HCT116 (cell line): ENCODE measurements at places on chromosomes 13 and 19.
A peak's percentile ranks its signal among the peaks of the same experiment; 100 is the strongest.

DNA sequence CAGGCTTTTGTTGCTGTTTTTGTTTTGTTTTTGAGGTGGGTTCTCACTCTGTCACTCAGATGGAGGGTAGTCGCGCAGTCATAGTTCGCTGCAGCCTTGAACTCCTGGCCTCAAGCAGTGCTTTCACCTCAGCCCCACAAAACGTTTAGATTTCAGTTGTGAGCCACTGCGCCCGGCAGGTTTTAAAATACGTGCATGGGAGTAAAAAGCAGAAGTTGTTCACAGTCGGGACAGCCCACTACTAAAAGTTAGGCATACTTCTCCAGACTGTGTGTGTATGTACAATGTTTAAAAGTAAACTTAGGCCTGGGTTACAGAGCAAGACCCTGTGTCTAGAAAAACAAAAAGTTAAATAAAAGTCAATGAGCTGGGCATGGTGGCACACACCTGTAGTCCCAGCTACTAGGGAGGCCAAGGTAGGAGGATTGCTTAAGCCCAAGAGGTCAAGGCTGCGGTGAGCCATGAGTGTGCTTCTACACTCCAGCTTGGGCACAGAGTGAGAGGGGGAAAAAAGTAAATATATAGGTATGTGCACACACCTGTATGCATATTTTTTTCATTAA lies 6.1 kb downstream of the SAFB start:
- DNase-seq: no peak

- DNase-seq: no peak
Observed at GRCh38 chr13:90710164-90710759, 637.2 kb upstream of the MIR17HG start.

- no peak for DNase-seq
Observed at GRCh38 chr13:27117158-27117557, 54.5 kb downstream of the USP12 start.

DNA sequence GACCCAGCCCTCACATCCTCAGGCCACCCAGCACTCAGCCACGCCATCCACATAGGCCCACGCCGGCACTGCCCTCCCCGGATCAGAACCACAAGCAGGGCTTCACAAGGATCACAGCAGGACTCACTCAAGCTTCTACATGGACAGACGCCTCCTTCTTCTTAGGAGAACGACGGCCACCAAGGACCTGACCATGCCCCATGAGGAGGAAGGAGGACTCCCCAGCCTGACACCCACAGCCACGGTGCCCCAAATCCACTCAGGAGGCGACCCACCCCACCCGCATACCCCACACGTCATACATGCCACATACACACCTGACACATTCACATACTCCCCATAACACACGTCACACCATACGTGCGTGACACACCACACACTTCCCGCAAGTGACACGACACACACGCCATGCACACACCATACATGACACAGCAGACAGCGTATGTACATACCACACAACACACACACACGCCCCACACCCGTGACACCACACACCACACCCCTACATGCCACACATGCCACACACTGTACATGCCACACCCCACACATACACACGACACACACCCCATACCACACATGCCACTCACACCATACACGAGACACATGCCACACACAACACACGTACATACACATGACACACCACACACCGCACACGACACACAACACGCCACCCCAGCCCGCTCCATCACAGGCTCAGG lies 50.4 kb downstream of the MLLT1 start:
- DNase-seq: no peak

GRCh38 chr19:48627865-48628314 lies 8.6 kb downstream of the SPHK2 start:
- DNase-seq: no peak

- DNase-seq: no peak
Observed at GRCh38 chr13:94305033-94305432, 174.4 kb downstream of the DCT start.

DNA sequence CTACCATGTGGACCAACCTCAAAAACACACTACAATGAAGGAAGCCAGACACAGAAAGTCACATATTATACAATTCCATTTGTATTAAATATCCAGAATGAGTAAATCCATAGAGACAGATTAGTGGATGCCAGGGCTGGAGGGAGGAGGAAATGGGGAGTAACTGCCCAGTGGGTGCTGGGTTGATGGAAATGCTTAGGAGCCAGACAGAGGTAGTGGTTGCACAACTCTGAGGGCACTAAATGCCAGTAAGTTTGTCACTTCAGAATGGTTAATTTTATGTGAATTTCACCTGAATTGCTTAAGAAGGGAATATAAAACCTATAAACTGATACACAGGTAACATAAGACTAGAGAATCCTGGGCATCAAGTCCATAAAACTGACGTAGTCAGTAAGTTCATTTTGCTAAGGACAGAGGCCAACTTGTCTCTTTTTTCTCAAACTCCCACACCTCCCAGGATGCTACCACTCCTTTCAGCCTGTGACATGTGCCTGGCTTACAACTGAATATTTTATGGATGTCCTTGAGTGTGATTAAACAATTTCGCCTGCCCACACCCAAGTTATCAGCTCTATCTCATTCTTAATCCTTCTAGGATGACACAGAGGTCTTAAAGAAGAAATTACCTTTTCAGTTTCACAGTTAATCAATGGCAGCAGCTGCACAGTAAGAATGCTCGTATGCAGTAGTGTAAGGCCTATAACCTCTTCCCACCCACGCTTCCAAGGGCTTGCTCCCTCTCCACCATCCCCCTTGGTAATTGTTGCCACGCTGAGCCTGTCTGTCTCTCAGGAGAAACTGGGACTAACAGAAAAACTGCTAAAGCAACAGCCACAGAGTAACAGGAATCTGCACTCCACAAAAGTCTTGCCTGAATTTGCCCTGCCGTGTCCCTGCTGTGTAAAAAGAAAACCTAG lies 5.9 kb upstream of the MLNR start:
- DNase-seq: no peak

DNA sequence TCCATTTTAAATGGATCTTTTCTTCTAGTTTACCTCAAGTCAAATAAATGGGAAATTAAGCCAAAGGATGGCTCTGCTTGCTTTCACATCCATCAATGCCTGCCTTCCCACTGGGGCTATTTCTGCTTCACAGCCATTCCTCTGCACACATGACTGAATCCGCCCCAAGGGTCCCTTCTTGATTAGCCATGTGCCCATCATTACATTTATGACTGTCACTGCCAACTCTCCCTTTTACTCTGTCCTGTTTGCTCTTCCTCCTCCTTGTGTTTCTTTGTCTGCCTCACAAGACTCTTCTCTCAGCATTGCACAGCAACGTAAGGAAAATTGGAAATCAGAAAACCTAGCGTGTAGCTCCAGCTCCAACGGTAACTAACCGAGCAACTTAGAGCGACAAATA lies 410.2 kb downstream of the TBC1D4 start:
- no peak for DNase-seq

DNA sequence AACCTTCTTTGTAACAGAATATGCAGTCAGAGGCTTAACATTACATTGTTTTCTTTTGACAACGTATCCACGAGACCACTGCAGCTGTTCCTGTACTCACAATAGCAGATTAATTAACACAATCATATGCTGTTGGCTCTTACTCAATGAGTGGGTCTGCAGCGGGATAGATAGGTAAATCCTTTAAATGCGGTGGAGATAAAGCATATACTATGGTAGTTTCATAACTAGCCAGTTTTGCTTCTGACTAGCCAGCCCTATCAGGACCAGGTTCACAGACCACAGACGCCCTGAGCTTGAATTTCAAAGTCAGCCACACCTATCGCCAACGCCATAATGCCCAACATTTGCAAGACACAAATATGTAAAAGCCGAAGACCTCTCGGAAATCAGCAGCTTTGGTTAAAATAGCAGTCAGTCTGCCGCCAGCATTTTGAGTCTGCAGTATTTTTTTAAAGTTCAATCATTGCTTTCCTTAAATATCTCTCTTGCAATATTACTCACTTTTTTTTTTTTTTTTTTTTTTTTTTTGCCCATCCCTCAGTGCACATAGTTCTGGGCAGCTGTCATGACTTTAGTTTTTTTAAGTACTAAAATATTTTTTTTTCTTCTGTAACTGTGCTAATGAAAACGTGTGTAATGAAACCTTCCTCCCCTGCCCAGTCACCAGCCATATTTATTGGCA lies 120.5 kb downstream of the ZNF536 start:
- no peak for DNase-seq

DNA sequence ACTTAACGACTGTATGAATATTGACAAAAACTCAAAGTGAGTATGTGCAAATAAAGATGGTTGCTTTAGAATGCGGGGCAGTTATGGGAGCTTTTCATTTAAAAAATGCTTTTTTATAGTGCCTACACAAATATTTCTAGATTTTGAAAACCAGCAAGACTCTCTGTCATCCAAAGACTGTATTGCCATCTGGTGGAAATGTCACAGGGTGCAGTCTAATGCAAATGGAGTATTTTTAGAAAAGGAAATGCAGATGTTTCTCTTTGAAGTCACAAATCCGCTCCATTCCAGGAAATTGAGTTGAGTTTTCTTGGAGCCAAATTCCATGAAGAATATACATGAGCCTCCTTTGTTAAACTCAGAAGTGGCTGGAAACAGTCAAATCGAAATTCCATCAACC lies 2.3 kb upstream of the C1QTNF9B start:
- no peak for DNase-seq

GRCh38 chr13:112995395-112996191 lies 26.6 kb downstream of the MCF2L start:
- no peak for DNase-seq

GRCh38 chr13:105139380-105140285 lies 1395.8 kb downstream of the EFNB2 start:
- peak; percentile 44 for DNase-seq

DNA sequence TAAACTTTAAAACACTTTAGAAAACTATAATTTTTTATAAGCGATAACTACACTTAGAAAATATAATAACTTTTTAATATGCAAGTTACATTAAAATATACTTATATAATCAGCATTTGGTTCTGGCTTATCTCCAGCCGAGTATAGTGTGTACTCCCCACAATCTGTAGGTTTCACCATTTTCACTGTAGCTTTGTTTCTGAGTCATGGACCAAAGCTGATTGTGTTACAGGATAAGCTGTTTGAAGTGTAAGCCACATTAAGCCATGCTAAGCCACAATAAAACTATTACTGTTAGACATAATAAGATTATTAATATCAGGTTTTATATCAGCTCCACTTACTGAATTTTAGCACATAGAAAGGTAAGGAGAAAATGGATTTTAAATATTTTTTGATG lies 43.8 kb downstream of the CCDC122 start:
- no peak for DNase-seq

DNA sequence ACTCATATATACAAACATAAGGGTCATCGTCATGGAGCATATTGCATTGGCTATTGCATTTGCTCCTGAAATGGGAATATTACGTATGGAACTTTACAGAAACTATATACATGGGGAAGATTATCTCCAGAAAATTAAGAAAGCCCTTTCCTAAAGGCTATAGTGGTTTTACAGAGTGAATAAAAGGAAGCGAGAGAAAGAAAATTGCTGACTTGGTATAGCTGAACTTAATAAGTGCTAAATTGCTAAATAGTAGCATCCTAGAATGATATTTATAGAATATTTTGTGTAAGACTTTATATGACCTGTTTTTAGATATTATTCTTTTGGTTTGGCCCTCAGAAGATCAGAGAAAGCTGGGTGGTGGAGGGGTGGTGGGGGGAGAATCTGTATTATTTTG lies 114.6 kb downstream of the FLT1 start:
- no peak for DNase-seq

GRCh38 chr13:113066746-113067145 lies 38.8 kb upstream of the F7 start:
- DNase-seq: no peak

GRCh38 chr13:23600534-23600933 lies 30.3 kb downstream of the TNFRSF19 start:
- DNase-seq: no peak

DNA sequence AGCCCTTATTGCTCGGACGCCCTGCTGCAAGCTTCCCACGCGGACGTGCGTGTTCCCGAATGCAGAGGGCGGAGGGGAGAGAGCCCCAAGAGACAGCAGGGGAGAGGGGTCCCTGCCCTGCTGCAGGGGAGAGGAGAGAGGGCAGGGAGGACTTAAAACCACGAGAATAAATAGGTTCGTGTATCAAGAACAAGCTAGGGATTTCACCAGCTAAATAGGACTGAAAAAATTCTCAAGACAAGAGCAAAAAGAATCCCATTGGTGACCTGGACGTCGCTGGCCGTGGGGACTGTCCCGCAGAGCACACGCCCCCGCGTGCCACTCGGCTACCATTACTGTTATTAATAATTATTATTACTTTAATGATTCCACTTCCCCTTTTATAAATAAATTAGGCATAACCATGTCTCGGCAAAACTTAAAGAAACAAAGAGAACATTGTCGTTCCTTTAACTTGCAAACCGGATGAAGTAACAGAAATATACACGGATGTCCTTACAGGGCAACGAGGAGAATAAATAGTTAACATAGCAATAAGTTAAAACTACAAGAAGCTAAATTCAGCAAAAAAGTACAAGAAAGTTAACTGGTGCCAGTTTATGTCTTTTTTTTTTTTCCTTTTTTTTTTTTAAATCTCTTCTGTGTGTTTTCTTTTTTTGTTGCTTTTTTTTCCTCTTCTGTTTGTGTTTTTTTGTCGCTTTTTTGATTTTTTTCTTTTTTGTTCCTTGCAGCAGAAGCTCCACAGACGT lies 16.6 kb downstream of the PRKCSH start:
- DNase-seq: no peak

GRCh38 chr13:47044842-47045241 lies 148.0 kb upstream of the HTR2A start:
- DNase-seq: no peak

DNA sequence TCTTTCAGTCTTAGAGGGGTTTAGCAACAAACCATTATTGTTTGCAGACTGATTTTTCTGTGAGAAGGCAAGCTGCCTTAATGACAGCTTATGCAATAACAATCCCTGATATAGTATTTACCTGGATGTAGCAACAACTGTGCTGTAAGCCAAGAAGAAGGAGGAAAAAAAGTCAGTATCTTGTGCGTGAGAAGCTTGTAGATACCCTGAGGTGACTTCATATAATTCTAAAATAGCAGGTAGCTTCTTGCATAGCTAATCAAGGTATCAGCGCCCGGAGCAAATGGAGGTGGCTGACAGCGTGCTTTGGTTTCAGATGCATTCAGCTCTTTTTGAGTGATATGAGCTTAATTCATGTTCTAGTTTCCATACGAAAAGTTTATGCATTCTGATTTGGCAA lies 309.8 kb downstream of the KLF5 start:
- no peak for DNase-seq

GRCh38 chr19:35562336-35562735 lies 1.1 kb downstream of the ATP4A start:
- DNase-seq: no peak

GRCh38 chr19:7926021-7926726 lies at the start of gene CTXN1:
TSS of gene CTXN1 (minus strand) at chr19:7926135. CDS start at chr19:7925538, 597 bp downstream.
- DNase-seq: no peak

GRCh38 chr13:28137596-28137995 lies 749 bp upstream of the PAN3 start:
- DNase-seq: no peak

- DNase-seq: no peak
Observed at GRCh38 chr19:579842-580155, 7.4 kb downstream of the BSG start.

- DNase-seq: no peak
Observed at GRCh38 chr13:35136585-35136984, 194.5 kb downstream of the NBEA start.

GRCh38 chr19:47756953-47757608 lies 11.7 kb downstream of the NOP53 start:
- no peak for DNase-seq
